A549 treated with CORT108297 at 1 μM for 4 hours (cell line): ENCODE measurements at places on chromosomes 1 and 21. TPM values are rescaled to one million over a fixed set of nuclear protein-coding genes. Genes with fewer than 3 reads are reported as not detected.

The CFAP74 gene
- 0.06 to 0.08 TPM (median 0.07 TPM) in 3 of 5 replicates, not detected in the others for total RNA-seq

The LEMD1 gene
- not detected in 5 replicates for total RNA-seq

The ELAVL4 gene
- not detected in 5 replicates for total RNA-seq

The RAB42 gene
- total RNA-seq: 2.0 to 2.8 TPM (median 2.4 TPM) in 5 replicates

The RPRD2 gene
- 13.6 to 15.5 TPM (median 14.2 TPM) in 5 replicates for total RNA-seq

The SPRR2E gene
- total RNA-seq: not detected in 5 replicates

The KLHDC9 gene
- 1.1 to 2.7 TPM (median 1.8 TPM) in 5 replicates for total RNA-seq

The ELF3 gene
- total RNA-seq: 183 to 288 TPM (median 257 TPM) in 5 replicates

The KDF1 gene
- total RNA-seq: 0.07 to 0.08 TPM in 2 of 5 replicates, not detected in the others

The KCNJ15 gene
- total RNA-seq: 0.07 to 0.43 TPM (median 0.17 TPM) in 5 replicates
